Urothelium cell line (cell line): ENCODE measurements at places on chromosomes 7 and 10.

DNA sequence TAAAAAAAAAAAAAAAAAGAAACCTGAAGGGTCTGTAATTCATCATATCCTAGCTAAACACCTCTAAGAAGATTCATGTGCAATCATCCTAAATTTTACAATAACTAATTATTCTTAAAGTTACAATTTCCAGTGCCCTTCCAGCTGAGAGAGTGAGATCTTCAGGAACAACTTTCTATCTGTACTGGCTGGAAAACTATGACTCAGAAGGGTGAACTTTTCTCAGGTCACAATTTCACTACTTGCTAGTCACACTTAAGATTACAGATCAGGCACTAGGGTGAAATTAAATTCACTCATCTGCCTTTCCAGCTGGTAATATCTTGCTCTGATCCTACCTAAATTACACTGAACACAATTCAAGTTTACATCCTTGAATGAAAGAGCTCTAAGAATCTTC is 158.8 kb downstream of the ANK3 start:
- DNase-seq = no peak

- no peak for DNase-seq
These were observed 55.5 kb upstream of the CCNJ start for GRCh38 chr10:95987685-95988426.

- DNase-seq = peak; percentile 68
These were observed 1.2 kb upstream of the SMNDC1 start for GRCh38 chr10:110305767-110306451.

DNA sequence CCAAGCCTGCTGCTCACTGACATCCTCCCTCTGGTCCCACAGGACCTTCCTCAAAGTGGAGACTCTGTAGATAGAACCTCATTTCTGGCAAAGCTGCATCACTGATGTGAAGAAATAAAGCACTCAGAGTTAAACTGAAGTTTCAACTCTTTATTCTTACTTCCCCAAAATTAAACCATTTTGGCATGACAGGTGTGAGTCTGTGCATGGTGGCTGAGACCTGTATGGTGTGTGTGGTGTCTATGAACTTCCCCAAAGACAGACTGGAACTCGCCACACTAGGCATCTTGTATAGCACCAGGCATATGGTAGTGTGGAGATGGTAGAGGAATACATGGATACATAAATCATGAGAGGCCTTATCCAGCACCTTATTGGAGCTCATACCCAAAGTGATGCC is 6.6 kb upstream of the WDFY4 start:
- DNase-seq = no peak

DNA sequence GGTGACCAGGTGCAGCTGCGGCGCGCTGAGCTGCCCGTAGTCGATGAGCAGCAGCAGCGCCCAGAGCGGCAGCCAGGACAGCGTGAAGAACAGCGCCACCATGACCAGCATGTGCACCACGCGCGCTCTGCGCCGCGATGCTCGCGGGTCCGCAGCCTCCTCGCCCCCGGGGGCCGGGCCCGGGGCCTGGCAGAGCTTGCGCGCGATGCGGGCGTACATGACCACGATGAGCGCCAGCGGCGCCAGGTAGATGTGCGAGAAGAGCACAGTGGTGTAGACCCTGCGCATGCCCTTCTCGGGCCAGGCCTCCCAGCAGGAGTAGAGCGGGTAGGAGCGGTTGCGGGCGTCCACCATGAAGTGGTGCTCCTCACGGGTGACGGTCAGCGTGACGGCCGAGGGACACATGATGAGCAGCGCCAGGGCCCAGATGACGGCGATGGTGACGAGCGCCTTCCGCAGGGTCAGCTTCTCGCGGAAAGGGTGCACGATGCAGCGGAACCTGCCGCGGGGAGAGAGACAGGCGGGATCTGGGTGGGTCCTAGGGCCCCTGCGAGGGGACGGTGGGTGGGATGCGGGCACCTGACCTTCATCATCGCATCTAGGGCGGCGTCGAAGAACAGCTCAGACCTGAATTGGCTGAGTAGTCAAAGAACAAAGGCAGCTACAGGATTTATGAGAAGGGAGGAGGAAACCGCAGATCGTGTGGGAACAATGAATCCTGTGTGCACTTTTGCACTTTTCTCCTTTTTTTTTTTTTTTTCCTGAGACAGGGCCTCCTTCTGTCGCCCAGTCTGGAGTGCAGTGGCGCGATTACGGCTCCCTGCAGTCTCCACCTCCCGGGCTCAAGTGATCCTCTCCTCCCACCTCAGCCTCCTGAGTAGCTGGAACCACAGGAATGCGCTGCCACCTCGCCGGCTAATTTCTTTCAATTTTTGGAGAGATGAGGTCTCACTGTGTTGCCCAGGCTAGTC is 22.4 kb upstream of the PPA1 start:
- DNase-seq = peak; percentile 94

- no peak for DNase-seq
These were observed 354.7 kb downstream of the HPSE2 start for GRCh38 chr10:98880971-98881370.

GRCh38 chr10:44310762-44311562 is 73.9 kb downstream of the CXCL12 start:
- peak; percentile 65 for DNase-seq

- no peak for DNase-seq
These were observed 29.5 kb downstream of the NAMPT start for GRCh38 chr7:106255246-106255645.

DNA sequence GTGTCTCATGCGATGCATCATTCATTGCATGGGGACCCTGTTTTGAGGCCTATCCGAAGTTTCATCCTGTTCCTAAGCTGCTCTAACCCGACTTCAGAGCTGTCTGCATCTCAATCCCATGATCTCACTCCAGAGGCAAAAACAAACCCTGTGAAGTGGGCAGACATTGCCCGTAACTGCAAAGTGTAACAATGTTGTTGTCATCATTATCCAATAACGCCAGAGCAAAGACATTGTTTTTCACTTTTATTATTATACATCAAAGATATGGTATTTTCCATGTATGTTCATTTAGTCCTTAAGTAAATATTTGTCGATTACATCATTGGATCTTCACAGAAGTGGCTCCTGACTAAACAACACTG is 246.7 kb downstream of the KLF6 start:
- no peak for DNase-seq

GRCh38 chr10:96416643-96417042 is 57.8 kb upstream of the OPALIN start:
- peak; percentile 57 for DNase-seq

GRCh38 chr7:88686468-88687229 is 72.9 kb upstream of the ZNF804B start:
- no peak for DNase-seq

DNA sequence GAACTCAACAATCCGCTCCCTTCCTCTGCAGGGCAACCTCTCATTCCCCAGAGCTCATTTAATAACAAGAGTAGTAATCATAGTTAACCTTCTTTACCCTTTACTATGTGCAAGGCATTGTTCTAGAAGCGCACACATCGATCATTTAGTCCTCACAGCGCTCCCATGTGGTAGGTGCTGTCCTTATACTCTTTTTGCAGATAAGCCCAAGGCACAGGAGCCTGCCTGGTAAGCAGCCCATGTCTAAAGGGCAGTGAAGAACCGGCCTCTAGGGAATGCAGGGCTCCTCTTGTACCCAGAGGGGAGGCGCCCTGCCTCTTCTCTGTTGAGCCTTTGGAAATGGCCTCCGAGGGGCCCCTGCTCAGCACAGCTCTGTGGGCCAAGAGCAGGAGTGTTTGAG is 14.3 kb downstream of the CHST3 start:
- DNase-seq = no peak

DNA sequence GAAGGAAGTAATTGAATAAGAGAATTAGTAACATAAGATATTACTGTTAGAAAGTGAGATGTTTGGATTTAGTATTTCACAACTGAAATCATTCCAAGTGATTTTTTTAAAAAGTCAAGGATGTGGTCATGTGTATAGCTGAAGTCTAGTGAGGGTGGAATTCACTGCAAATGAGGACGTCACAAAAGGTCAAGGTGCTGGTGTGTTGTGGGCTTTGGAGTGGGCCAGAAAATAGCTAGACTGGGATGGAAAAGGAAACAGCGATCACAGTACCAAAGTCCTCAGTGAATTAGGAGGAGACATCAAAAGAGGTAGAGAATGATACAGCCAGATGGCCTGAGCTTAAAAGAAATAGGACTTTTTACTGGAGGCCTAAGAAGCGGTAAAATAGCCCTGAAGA is 272.8 kb downstream of the DYNC1I1 start:
- DNase-seq = no peak

DNA sequence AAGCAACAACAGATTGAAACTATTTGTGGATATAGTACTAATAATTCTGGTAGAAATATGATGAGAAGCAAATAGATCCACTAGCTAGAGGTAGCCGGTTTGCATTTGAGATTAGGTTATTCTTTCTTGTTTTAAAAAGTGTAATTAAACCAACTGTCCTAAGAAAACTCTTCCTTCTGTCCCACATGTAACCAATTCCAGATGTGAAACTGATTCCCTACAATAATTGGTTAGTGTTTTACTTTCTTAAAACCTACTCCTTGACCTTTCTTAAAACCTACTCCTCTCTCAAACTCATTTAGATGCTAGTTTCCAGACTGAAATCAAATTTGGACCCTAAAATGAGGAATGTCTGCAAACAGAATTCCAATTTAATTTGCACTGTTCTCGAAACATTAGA is 521.5 kb downstream of the SUGCT start:
- DNase-seq = no peak

- DNase-seq = no peak
These were observed 136.4 kb downstream of the DYNC2I1 start for GRCh38 chr7:158992759-158993158.

GRCh38 chr10:111384556-111384955 is 307.7 kb downstream of the ADRA2A start:
- DNase-seq = no peak

- DNase-seq = no peak
These were observed 33.6 kb upstream of the BICC1 start for GRCh38 chr10:58479045-58479444.

DNA sequence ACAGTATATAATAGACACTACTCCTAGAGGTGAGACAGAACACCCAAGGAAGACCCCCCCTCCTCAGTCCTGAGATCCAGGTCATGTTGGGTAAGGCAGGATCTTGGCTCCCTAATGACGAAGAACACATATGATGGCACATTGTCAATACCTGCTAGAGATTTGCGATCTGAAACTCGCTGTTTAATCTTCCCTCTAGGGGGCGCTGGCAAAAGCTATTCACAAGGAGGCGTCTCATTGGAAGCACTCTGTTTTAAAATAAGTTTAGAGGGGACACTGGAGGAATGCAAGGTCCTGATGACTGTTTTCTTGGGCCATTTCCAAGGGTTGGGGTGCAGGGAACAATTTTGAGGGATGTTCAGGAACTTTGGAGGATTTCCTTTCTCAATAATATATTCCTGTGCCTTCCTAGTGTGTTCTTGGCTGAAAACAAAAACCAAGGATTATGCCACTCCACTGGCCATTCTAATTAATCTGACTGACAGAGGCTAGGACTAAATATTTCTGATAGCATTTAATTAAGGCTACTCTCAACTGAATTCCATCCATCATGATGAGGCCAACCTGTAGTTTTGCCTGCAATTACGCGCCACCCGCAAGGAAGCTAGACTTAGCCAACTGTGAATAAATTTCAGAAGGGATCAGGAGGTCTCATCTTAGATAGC is 1013.8 kb upstream of the MBL2 start:
- no peak for DNase-seq

GRCh38 chr7:145398758-145399157 is 562.9 kb upstream of the TPK1 start:
- no peak for DNase-seq

DNA sequence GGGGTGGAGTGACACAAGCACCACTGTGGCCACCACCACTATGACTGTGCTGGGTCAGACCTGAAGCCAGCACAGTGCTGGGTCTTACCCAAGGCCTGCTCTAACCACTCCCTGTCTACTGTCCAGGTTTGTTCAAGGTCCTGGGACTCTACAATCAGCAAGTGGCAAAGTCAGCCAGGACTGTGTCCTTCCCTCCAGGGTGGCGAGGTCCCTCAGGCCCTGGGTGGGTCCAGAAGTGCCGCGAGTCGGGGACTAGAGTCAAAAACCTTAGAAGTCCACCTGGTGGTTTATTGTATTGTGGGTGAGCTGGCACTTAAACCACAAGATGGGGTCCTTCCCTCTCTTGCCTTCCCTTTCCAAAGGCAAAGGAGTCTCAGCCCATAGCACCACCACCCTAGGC is 30.8 kb upstream of the AGR3 start:
- DNase-seq = no peak

GRCh38 chr7:107506674-107507339 is 37.0 kb downstream of the GPR22 start:
- DNase-seq = no peak

- no peak for DNase-seq
These were observed 23.2 kb downstream of the NDUFB2 start for GRCh38 chr7:140719721-140720120.

DNA sequence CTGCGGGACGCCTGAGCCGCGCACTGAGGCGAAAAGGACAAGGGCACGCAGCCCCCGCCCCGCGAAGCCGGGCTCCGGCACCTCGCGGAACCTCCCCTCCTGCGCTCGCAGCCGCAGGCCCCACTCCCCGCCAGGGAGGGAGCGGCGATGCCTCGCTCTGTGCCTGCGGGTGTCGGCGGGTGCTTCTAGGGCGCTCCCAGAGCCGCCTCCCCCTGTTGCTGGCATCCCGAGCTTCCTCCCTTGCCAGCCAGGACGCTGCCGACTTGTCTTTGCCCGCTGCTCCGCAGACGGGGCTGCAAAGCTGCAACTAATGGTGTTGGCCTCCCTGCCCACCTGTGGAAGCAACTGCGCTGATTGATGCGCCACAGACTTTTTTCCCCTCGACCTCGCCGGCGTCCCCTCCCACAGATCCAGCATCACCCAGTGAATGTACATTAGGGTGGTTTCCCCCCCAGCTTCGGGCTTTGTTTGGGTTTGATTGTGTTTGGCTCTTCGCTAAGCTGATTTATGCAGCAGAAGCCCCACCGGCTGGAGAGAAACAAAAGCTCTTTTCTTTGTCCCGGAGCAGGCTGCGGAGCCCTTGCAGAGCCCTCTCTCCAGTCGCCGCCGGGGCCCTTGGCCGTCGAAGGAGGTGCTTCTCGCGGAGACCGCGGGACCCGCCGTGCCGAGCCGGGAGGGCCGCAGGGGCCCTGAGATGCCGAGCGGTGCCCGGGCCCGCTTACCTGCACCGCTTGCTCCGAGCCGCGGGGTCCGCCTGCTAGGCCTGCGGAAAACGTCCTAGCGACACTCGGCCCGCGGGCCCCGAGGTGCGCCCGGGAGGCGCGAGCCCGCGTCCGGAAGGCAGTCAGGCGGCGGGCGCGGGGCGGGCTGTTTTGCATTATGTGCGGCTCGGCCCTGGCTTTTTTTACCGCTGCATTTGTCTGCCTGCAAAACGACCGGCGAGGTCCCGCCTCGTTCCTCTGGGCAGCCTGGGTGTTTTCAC is 519 bp downstream of the ITGB8 start:
- peak; percentile 44 for DNase-seq

DNA sequence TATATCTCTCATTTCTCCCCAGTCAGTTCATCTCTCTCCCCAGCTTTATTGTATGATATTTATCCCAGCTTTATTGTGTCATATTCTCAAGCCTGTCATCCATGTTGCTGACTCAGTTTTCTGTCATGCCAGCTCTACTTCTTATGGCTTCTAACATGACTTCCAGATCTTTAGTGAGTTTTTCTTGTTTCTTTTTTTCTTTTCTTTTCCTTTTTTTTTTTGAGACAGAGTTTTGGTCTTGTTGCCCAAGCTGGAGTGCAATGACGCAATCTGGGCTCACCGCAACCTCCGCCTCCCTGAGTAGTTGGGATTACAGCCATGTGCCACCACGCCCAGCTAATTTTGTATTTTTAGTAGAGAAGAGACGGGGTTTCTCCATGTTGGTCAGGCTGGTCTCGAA is 28.7 kb upstream of the CALU start:
- no peak for DNase-seq
